Activated CD8-positive, alpha-beta memory T cell treated with anti-CD3 and anti-CD28 coated beads, Interleukin-2, amount 10 ng/mL, durations not matched to agents 7 days and 5 days (primary cell): ENCODE measurements at places on chromosomes 1 and 21. TPM values are rescaled to one million over a fixed set of nuclear protein-coding genes. Genes with fewer than 3 reads are reported as not detected.

The AMIGO1 gene
- total RNA-seq, result 0.20 TPM

- DNase-seq, result no peak
Measured at GRCh38 chr1:229224308-229224707, 46.6 kb upstream of the RAB4A start.

The KLHDC7A gene
- not detected for total RNA-seq

DNA sequence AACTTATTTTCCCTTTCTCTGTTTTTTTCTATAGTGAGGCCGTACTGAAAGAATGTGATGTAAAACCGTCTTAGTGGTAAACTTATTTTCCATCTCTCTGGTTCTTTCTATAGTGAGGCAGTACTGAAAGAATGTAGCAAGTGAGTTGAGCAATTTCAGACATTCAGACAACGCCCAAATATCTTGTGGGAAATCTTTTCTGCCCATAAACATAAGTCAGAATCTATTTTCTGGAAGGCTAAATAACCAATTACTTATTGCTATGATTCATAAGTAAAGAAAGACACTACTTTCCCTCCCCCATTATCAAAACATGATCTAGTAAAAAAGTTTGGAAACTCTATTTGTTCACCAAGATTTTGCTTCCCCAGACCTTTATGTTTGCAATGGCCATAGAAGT, 18.8 kb upstream of the SCCPDH start:
- no peak for DNase-seq

GRCh38 chr1:221069178-221069903, 190.1 kb downstream of the HLX start:
- DNase-seq, result no peak

DNA sequence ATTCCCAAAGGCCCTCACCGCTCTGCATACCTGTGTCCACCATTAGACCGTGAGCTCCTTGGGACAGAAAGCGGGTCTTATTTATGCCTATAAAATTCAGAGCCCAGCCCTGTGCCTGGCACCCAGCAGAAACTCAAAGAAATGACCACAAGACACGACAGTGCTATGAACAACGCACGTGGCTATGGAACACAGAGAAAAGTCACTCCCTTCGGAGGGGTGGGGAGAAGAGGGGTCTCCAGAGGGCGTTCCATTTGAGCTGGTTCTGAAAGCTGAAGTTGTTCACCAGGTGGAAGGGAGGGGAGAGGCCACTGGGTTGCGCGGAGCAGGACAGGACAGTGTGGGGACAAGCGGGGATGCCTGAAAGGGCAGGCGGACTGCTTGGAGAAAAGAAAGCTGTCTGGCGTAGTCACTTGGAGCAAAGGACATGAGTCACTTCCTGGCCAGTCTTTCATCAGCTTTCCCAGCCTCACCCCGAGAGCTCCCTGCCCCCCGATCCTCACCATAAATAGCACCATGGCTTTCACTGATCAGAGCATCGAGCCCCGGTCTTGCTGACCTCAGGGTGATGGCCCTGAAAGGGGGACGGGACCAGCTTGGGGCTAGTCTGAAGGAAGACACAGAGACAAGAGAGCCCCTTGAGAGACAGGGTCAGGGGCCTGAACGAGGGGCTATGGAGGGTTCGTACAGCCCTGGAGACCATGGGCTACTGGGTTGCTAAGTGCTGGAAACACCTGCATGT, 28.5 kb downstream of the ECE1 start:
- DNase-seq, result no peak

GRCh38 chr1:18949686-18950400, 6.6 kb downstream of the IFFO2 start:
- DNase-seq, result no peak

The OR2L5 gene
- not detected for total RNA-seq

GRCh38 chr21:26469789-26470188, 103.3 kb downstream of the CYYR1 start:
- DNase-seq, result no peak

The KRTAP11-1 gene
- total RNA-seq, result not detected

DNA sequence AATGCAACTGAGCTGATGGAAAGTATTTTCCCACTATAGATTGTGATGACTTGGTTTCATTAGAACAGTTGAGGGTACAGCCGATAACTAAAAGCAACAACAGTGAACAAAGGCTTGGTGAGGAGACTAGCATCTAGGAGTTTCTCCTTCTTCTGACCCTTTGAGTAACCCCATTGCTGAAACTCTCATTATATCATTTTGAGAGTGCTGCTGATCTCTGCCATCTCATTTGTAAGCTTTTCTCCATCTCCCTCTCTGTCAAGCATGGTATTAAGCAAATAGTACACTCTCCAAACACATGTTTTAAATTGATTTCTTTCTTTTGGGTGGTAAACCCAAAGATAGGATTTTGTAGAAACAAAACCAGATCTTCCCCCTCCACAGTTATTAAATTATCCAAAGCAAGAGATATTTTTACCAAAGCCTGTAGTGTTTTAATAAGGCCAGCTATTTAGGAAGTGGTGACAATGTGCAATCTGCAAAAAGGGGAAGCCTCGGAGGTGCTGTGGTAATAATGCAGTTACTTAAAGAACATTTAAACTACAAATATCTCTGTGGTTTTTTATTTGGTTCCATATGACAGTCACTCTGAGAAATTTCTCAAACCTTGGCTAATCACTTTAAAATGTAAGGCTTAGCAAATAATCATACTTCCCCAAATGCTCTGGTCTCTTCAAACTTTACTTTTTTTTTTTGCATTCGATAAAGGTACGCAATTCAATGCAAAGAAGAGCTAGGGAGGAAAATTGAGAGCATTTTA, 287.5 kb downstream of the HLX start:
- DNase-seq, result no peak

GRCh38 chr1:11045428-11046269, 1.4 kb downstream of the MASP2 start:
- DNase-seq, result no peak

GRCh38 chr1:119323216-119323982, 45.2 kb upstream of the HAO2 start:
- DNase-seq, result peak; percentile 71

The TCHH gene
- 0.14 TPM for total RNA-seq

DNA sequence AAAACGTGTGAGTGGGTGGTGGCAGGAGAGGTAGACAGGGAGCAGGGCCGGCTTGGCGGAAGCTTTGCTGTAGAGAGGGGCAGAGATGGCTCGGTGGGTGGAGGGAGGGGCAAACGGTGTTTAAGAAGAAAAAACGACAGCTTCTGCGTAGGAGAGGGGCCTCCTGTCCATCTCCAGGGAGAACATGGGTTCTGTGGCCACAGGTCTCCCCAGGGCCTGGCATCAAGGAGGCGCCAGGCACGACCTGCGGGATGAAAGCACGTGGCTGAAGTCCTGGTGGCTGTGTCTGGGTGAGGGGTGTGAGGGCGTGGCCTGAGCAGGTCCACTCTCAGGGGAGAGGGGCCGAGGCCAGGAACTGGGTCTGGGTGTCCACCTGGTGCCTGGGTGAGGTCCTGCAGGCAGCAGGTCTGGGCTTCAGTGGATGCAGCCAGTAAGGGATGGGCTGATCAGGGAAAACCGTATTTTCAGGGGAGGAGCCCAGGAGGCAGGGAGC, 940 bp upstream of the PRKCZ start:
- DNase-seq, result no peak
